NCI-H187 treated with DMSO at 0.1 percent for 48 hours (cell line): ENCODE measurements at places on chromosomes 16 and 17.

GRCh38 chr17:44749076-44749979 is 9.5 kb upstream of the ADAM11 start:
- DNase-seq = no peak

DNA sequence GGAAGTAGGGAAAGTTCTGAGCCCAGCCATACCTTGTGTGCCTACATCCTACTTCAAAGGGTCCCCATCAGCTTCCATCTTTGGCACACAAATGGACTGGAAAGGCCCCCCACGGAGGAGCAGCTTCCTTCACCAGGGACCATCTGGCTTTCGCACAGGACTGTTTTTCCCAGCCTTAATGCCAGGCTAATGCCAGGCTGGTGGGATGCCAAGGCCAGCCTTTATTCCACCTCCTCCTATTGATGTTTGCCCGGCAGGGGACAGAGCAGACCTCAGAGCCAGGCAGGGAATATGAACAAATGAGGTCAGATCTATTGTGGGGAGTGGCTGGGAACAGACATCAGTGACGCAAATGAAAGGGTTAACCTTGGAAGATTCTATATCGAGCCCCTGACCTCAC is 5.7 kb downstream of the GPR179 start:
- DNase-seq = no peak

DNA sequence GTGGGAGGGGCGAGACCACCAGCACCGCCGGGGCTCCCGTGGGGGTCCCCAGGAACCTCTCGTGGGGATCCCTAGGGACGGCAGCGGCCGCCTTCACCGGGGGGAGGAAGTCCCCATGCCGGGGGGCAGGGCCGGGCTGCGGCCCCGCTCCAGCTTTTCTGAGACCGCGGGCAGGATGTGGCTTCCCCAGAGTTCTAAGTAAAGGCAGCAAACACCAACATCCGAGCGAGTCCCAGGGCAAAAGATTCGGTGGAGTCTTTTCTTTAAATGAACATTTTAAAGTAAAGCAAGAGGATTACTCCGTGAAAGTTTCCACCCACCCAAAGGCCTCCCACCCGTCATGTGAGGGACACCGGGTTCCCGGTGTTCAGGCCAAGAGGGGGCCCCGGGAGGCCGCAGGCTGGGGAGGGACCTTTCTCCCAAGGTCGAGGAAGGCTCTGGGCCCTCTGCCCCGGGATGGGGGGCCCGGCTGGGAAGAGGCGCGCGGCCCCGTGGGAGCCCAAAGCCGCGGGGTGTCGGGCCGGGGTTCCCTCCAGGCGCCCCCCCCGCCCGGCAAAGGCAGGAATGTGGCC is 137.2 kb upstream of the RPH3AL start:
- DNase-seq = no peak

GRCh38 chr16:50505714-50506542 is 42.3 kb upstream of the NKD1 start:
- peak; percentile 39 for DNase-seq

DNA sequence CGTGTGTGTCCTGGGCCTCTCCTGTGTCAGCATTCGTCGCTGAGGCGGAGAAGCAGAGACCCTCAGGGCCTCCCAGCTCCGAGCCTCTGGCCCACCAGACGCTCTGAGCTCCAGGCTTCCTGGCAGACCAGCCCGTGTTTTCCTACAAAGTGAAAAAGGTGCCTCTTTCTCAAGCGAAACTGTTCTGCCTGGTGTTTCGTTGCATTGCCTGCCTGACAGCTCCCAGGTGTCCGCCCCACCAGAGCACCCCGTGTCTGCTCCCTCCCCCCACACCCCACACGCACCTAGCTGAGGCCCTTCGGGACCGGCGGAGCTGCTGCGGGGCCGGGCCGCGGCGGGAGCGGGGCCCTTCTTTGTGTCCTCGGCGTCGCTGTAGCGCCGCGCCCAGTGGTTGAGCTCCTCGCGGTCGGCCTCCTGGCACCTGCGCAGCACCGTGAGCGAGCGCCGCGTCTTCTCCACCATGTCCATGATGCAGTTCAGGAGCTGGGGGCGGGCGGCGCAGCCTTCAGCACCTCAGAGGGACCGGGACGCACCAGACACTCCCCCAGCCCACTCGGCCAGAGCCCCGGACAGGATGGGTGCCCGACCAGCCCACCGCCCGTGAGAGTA is 14.7 kb upstream of the PABPN1L start:
- no peak for DNase-seq
